Amniotic stem cell (primary cell): ENCODE measurements at places on chromosomes 5 and 9.
A peak's percentile ranks its signal among the peaks of the same experiment; 100 is the strongest.

GRCh38 chr5:56429110-56429561 is 196.0 kb upstream of the ANKRD55 start:
- no peak for DNase-seq

DNA sequence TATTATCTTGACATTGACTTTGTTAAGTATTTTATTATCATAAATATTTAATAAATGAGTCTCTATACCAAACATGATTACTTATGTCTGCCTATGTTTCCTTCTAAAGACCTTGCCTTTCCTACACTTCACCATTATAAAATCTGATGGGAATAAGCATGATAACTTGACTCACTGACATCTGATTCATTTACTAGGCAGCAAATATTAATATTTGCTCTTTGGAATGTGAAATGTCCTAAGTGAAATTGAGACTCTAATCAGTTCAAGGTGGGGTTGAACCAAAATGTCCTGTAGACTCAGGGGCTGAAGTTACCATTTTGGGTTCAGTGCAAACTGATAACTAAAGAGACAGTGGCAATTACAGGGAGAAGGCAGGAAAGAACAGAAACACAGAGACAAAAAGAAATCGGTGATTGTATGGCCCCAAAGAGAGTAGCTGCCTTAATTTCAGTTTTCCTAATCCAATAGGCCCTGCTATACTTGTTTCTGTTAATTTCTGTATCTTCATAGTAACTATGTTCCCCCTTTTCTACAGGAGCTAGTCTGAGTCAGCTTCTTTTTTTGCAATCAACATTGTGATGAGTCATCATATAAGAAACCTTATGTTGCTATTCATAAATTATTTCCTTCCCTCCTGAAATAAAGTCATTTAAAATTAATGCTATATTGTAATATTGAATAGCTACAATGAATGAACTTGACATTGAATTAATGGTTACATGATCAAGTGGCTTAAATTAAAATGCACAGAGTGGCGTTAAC is 296.8 kb downstream of the PDE4D start:
- DNase-seq = no peak

GRCh38 chr9:115034801-115035200 is 83.2 kb downstream of the TNC start:
- peak; percentile 73 for DNase-seq

- DNase-seq = no peak
These were observed 44.5 kb upstream of the SLC6A19 start for GRCh38 chr5:1156754-1157460.

DNA sequence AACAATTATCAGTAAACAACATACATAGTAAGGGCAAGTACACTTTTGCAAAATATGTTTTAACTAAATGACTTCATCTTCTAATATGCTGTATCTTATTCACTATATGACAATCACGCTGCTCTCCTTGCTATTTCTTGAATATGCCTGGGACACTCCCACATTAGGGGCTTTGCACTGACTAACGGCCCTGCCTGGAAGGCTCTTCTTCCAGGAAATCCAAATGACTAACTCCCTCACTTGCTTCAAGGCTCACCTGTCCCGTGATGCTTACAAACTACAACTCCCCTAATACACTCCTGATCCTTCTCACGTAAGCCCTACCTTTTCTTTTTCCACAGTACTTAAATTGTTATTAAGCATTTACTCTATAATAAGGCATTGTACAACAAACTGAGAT is 10.6 kb downstream of the ERP44 start:
- no peak for DNase-seq

DNA sequence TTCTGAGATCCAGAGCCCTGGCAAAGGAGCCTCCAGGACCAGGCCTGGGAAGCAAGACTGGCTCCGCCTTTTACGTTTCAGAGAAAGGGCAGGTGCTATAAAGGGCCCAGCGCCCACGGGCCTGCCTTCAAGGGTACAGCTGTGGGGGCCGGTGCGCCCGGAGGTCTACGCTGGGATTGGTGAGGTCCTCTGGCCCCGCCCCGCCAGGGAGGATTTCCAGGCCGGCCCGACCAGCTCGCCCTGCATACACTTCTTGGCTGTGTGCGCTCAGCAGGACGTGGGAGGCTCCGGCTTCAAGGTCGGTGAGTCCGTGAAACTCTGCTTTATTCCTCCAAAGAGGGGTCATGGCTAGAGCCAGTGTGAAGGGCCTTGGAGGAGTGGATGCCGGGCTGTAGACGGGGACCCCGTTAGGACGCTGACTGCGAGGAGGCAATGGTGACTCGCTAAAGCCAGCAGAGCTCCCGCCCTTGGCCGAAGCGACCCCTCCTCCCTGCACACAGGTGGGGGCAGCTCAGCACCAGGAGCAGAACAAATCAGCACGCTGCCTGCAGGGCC is at the start of gene CKMT2:
CKMT2 (plus strand) TSS at position 243 of the 555 bp plus-strand sequence. CDS start 17,811 bp downstream, outside the sequence.
- no peak for DNase-seq

GRCh38 chr9:124088476-124088837 is 76.9 kb downstream of the LHX2 start:
- DNase-seq = no peak

GRCh38 chr9:106956971-106957370 is 94.0 kb downstream of the ZNF462 start:
- no peak for DNase-seq

DNA sequence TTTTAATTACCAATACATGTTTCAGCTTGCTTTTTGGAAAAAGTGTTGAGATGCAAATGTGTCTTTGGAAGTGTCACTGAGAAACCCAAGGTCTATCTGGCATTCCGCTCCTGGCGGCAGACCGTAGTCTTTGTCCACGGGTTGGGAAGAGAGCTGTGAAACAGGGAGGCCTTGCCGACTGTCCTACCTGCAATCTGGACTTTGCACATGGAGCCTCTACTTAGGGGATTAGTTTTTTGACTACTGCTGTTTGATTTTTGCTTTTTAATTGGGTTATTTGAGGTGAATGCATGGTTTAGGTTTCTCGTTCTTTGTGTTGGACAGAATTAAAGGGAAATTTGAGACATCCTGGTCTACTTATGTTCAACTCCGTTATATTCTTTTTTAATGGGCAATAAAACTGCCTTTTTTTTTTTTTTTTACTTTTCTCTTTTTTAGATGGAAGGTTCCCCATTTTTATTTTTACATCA is 25.7 kb downstream of the TRIO start:
- no peak for DNase-seq

- no peak for DNase-seq
These were observed 109.0 kb downstream of the ATP10B start for GRCh38 chr5:160743027-160743426.

GRCh38 chr9:34993502-34994259 is 4.1 kb downstream of the DNAJB5 start:
- DNase-seq = no peak

DNA sequence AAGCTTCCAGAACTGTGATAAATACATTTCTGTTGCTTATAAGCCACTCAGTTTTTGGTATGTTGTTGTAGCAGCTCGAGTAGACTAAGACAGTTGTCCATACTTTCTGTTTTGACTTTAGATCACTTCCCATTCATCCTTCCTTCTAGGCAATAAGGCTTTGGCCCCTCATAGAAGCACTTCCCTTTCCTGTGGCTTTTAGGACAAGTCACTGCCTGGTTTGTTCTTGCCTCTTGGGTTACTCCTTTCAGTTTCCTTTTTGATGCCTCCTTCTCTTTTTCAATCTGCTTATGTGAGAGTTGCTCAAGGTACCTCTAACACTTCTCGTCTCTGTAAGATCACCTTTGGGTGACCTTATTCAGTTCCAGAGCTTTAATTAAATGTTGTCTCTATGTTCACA is 72.4 kb upstream of the NTRK2 start:
- DNase-seq = no peak

DNA sequence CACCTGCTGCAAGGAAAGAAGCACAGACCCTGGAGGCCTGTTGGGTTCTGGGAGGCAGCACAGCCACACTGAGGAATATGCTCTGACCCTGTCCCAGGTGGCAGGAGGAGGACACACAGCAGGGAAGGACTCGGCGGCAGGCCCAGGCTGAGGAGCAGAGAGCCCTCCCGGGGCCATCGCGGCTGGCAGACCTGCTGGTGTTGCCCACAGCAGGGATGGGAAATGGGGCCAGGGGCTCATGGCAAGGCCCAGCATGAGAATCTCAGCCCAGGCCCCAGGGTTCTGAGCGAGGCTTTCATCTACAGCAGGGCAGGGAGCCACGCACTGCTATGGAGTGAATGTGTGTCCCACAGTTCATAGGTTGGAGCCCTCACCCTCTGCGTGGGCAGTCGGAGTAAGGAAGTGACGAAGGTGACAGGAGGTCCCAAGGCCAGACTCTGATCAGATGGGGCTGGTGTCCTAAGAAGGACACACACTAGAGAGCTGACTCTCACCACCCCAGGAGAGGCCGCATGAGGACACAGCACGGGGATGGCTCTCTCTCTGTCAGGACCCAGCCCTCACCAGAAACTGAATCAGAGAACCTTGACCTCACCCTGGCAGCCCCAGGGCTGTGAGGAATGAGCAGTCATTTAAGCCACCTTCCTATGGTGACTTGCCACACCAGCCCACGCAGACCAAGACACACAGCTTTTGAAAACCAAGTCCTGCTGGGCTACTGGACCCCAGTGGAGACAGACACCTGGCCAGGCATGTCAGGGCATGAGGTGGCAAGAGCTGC is 10.3 kb upstream of the GPSM1 start:
- no peak for DNase-seq

GRCh38 chr5:3818624-3819023 is 223.0 kb downstream of the IRX1 start:
- DNase-seq = no peak

DNA sequence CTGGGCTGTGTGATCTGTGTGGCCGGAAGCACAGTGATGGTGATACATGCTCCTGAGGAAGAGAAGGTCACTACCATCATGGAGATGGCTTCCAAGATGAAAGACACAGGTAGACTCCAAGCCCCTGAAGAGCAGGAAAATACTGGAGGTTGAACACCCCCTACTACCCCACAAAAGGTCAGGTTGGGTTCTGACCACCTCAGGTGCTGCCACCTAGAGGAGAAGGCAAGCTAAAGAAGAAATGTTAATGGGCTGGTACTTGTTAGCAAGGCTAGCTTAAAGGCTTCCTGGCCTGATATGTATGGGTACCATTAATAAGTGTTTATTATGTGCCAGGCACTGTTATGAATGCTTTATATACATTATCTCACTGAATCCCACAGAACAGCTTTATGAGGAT is 11.7 kb downstream of the NIPAL4 start:
- no peak for DNase-seq

- no peak for DNase-seq
These were observed 36.4 kb downstream of the JADE2 start for GRCh38 chr5:134561871-134562296.

DNA sequence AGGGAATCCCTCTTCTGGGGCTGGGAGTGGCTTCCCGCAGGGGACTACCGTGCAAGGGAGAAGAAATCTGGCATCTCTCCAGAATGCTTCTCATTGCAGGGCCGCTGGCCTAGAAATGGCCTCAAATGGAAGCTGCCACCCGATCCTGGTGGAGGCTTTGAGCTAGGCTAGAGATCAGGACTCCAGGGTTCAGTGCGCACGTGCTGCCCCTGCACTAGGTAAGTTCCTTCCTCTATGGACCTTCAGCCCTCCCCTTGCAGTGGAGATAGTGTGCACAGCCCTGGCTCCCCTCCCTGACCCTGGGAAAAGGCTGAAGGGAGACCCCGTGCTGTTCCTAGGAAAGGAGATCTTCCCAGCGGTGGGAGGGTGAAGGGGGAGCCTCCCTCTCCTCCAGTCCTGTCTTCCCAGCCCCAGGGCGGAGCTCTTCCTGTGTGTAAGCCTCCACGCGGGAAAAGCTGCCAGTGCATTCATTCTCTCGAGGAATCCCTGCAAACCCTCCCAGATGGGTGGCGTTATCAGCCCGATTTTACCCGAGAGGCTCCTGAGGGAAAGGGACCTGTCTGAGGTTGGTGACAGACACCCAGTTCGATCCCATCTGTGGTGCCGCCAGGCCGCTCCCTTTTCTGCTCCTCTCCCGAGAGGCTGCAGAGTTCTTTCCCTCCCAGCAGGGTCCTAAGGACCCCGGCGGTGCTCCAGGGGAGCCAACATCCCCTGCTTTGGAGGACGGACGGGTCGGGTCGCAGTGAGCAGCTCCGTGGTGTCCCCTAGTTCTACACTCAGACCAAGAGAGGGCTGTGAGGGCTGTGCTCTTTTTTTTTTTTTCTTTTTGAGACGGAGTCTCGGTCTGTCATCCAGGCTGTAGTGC is 1.4 kb upstream of the CERCAM start:
- DNase-seq = no peak

DNA sequence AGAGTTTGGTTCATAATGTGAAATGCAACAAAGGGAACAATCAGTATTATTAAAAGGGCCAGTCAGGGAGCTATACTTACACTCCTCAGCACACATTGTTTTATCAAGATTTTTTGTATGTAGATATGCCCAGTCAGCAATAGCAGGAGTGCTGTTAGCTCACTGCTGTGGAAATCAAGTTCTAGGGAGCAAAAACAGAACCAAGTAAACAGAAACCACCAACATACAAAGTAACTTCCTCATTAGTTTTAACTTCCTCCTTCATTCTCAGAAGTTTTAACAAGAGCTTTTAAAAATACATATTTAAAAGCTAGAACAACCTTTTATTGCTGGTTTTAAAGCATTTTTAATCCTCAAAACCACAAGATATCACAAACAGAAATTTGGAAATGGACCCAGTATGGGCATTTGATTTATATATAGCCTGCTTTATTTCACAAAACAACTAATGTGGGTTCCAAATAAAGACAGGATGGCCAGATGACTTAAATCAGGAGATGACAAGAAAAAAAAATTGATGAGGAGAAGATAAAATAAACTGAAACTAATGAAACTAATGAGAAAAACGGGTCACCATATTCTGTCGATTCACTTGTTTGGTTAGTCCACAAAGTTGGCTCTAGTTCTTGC is 178.5 kb downstream of the ADAMTS12 start:
- DNase-seq = no peak

GRCh38 chr5:98428806-98429205 is 344.7 kb upstream of the RGMB start:
- no peak for DNase-seq

DNA sequence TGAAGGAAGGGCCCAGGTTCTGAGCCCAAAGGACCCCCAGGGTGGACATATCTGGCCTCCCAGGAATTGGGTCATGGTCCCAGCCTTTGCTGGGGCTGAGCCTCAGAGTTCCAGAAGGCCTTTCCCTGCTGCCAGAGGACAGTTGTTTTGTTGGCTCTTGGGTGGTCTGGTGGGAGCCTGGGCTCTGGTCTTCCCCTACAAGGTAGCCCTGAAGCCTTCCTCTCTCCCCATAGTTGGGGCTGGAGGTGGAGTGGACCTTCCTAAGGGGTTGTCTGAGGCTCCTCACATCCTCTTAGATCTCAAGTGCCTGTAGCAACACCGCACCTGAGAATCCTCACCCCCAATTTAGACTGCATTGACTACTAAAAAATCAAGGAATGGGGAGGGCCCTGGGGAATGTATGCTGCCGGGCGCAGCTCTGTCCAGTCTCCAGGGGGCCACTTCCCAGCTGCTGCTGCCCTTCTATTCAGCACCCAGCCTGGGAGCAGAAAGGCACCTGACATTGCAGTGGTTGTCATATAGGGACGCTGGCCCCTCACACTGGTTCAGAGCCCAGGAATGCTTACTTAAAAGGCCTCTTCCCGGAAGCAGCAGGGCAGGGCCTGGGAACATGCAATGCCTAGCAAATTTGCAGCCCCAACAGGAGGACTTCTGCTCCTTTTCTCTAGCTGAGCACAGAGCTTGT is 66.4 kb downstream of the IL31RA start:
- DNase-seq = no peak

- DNase-seq = no peak
These were observed 346.3 kb downstream of the ENC1 start for GRCh38 chr5:74294231-74294705.
